Stimulated activated CD8-positive, alpha-beta memory T cell treated with anti-CD3 and anti-CD28 coated beads, Interleukin-15, amount 100 ng/mL, for 4 hours (primary cell): ENCODE measurements at places on chromosomes 4 and X.

- no peak for DNase-seq
Observed at GRCh38 chr4:7631288-7632014, 196.7 kb upstream of the PSAPL1 start.

- DNase-seq, result no peak
Observed at GRCh38 chr4:113952452-113953029, 26.9 kb downstream of the ARSJ start.

DNA sequence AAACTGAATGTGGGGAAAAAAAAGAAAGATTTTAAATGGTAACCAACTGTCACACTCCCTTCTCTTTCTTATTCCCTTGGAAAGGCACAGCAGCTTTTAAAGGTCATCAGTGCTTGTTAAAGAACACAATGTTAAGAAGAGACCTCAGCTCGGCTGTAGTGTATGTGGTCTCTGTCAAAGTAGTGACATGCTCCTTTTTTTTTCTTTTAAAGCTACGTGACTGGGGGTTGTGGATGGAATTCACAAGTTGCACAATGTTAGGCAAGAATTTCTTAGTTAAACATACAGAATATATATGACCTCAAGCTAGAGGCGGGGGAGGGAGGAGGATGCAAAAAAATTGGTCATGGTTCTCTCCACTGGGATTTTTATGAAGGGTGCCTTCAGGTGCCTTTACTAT is 45.6 kb downstream of the OCRL start:
- DNase-seq, result no peak

DNA sequence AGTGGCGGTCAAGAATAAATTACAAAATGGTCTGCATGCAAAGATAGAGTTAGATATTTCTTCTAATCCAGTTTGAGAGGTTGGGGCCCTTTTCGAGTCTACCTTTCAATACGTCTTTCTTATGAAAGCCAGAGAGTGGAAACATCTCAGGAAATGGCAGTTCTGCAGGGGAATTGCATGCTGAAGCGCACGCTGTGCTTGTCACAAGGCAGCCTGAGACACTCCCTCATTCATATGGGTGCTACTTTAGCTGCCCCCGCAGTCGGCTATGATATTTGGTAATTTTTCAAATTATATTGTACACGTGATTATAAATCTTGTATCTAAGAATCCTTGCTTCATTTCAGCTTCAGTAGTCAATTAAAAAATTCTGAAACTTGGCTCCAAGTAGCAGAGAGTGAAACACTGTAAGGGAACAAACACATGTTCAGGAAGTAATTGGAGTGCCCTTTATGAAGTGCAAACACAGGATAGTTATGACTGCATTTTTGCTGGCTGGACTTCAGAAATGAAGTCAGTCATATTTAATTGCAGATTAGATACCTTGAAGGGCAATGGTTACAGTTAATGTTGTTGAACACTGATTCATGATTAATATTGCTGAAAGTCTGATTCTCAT is 145.5 kb upstream of the NAP1L5 start:
- DNase-seq, result no peak

DNA sequence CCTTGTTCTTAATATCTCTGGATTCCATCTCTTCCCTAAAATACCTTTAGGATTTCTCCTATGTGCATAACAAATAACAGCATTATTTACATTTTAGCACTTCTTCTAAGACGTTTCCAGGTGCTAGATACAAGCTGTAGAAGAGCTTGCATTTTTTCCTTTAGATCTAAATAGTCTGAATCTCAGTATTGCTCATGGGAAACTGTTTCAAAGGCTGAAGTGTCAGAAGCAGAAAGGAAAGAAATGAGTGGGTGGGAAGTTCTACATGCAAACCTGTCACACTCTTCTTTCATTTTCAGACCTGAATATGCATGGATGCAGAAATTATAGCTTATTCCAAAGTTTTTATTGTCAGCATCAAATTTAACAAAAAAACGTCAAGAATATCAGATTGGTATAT is 41.8 kb downstream of the FGF13 start:
- no peak for DNase-seq

DNA sequence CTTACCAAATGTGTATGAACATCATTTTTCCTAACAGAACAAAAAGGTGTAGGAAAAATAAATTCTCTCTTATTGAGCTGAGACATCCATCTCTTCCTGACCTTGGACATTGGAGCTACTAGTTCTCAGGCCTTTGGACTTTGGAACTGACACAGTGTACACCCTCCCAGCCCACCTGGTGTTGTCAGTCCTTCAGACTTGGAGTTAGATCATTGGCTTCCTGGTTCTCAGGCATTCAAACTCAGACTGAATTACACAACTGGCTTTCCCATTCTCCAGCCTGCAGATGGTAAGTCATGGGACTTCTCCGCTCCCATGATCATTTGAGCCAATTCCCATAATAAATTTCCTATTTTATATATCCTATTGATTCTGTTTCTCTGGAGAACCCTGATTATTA is 84.8 kb upstream of the EDNRA start:
- no peak for DNase-seq

GRCh38 chr4:78864405-78865024 is 74.7 kb downstream of the PAQR3 start:
- no peak for DNase-seq

DNA sequence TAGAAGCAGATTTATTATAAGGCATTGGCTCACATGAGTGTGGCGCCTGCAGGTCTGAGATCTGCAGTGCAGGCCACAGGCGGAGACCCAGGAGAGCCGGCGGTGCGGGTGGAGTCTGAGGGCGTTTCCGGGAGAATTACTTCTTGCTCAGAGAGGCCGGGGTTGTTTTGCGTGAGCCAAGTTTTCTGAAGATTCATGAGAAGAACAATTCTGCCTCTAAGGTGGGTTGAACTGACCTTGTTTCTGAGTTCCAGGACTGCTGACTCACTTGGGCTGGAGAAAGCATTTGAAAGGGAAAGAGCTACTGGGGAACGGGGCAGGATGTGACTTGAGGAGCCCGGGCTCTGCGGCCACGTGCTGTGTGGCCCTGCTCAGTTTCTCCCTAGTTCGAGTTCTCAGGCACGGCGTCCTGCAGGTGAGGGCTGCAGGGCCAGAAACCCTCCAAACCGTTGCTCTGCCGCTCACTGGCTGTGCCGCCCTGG is 36.7 kb upstream of the SORCS2 start:
- DNase-seq, result no peak
